ENCODE measurements at places on chromosomes 3 and 15.

DNA sequence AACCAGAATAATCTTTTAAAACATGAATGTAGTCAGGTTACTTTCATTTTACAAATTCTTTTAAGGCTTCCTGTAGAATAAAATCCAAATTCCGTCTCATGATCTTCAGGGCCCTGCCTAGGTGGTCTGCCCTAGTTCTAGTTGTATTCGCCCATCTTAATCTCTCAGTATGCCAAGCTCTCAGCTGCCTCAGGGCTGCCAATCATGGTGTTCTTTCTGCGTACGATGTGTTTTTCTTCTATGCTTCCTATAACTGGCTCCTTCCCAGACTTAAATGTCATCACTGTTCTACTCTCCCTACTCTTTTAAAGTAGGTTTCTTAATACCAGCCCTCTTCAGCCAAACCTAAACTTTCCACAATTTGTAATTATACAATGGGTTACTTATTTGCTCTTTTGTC, 107.4 kb downstream of the GREM1 start:
- no peak for DNase-seq

DNA sequence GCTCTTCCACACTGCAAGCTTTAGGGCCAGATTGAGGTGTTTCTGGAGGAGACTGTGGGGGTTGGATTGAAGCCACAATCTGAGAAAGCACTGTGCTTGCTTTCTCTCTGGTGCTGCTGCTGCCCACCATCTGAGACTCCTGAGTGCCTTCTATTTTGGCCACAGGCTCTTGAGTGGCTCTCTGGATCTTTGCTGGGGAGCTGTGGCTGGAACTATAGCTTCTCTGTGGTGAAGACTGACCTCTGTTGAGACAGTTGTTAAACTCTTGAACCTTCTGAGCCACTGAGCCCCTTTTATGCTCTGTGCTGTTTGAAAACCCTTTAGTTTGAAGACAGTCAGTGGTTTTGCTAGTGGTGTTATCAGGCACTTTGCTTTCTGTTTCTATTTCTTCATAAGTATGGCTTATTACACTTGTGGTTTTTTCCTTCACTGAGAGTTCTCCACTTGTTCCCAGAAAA, 108.7 kb upstream of the TSPAN3 start:
- peak; percentile 20 for DNase-seq

GRCh38 chr3:98589331-98590036, 3.9 kb downstream of the CPOX start:
- no peak for DNase-seq

DNA sequence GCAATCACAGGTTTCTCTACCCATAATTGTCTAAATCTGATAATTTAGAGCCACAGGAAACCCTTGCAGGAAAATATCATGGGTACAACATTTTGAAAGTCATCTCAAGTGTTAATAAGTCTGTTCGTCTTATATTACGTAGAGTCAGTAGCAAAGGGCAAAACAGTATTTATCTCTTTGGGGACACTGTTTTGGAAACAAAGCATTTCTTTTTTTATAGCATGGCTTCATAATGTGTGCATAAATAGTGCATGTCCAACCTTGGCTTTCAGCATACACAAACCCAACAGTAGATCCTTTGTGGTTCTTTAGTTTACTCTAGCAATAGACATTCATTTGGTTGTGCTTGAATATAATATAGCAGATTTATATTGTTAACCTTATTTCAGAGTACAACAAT, 24.0 kb downstream of the ST3GAL6 start:
- DNase-seq: no peak

- no peak for DNase-seq
These were observed 24.8 kb downstream of the CCDC80 start for GRCh38 chr3:112615989-112616731.

- DNase-seq: no peak
These were observed 535.1 kb upstream of the CCDC54 start for GRCh38 chr3:106842151-106842550.

DNA sequence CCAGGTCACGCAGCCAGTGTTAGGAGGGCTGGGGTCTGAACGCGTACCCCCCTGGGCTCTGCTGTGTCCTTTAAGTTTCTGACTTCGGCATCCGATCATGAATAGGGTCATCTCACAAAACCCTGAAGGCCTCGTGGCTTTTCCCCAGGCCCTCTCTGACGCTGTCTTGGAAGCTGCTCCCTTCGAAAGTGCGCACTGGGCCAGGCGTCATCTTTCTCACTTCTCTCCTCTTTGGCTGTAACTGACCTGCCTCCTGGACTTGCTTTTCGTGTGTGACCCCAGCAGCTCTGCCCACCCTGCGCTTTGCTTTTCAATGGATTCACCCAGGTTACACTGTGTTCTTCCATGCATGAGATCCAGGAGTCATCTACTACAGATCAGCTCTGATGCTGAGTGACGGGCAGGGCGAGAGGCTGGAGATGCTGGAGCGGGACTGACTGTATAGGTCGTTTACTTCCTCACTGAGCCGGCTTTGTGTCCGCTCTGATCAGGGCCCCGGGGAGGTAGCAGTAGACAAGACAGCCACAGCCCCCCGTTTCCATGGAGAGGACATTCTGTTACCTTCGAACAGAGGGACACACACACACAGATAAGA, 45.0 kb upstream of the PCSK6 start:
- DNase-seq: no peak

- no peak for DNase-seq
These were observed 159.4 kb downstream of the PCCB start for GRCh38 chr3:136409549-136409948.

- DNase-seq: no peak
These were observed 47.9 kb downstream of the TNK2 start for GRCh38 chr3:195860456-195860855.

- no peak for DNase-seq
These were observed 42.5 kb downstream of the MCTP2 start for GRCh38 chr15:94273826-94274225.

DNA sequence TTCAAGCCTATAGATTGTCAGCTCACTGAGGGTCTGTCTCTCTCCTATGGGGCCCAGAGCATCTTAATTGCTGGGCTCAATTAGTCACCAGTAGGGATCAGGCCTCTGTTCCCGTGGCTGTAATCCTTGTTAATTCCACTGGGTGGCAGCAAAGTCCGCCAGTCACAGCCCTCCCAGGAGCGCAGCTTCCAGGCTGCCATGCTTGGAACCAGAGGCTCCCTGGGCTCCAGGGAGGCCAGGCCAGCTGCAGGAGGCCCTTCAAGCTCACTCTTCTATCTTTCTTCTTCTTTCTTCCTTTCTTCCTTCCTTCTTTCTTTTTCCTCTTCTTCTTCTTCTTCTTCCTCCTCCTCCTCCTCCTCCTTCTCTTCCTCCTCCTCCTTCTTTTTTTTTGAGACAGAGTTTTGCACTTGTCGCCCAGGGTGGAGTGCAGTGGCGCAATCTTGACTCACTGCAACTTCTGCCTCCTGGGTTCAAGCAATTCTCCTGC, 14.4 kb downstream of the RNU5B-1 start:
- DNase-seq: peak; percentile 84

DNA sequence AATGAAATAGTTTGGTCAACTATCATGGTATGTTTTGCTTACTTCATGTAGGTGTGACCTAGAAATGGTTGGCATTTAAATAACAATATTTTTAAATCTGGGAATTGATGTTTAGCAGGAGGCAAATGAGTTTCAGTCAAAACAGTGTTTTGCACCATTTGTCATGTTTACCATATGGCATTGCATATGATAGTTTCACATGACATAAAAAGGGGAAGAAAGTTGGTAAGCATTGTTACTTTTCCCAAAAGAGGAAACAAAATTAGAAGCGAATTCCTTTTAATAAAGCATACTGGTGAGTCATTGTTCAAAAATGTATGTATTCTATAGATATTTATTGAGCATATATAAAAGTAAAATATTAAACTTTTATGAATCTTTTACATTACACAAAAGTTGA, 2.3 kb downstream of the RNF13 start:
- no peak for DNase-seq

DNA sequence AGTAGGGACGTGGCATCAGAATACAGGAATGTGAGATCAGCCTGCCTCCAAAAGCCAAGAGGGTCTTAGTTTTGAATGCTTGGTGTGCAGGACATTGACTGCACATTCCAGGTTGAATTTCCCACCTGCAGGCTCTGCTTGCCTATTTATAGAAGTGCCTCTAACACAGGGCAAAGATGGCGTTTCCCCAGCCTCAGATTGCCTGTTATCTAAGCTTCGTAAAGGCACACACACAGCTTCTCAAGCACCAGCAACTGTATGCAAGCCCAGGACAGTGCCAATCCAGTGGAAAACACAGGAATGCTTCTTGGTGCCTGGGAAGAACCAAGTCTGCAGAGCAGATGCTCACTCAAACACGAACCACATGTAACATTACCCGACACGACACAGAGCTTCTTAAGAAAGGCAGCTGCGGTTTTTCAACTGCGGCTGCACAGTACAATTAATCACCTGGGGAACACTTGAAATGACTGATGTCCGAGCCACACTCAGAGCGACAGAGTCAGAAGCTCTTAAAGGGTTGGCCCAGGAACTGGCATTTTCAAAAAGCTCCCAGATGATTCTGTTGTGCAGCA, 90.0 kb upstream of the ANKRD34C start:
- no peak for DNase-seq

GRCh38 chr3:188266562-188267274, 112.8 kb downstream of the LPP start:
- DNase-seq: no peak

DNA sequence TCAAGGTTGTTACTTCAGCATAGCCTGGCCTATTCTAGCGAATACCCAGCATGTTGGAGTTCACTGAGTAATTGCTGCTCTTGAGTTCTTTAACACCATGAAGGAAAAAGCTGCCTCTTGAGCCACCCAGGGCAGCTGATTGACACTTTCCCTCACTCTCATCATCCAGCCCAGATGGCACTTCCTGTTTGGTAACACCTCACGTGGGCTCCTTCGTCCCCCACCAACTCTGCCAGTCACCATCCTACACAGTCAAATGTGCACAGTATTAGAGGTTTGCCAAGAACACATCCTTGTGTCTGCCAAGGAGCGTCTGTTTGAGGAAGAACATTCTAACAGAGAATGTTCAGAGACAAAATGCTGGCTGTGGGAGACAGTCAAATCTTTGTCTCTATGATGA, 266.3 kb downstream of the RPLP1 start:
- DNase-seq: peak; percentile 46

DNA sequence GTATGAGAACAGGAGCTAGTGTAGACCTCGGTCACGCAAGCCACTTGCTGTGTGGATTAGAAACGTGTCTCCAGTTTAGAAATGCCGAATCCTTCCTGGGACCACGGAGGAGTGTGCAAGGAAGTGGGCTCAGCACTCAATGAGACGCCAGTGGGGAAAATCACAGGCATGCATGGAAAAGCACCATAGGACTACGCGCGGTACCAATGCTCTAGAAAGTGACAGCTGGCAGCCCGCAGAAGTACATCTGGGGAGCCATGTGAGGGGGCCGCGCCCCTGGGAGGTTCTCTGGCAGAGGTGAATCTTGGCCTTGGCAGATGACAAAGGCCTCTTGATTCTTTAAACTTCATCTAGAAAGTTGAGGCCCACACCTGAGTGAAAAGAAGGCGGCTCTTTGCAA, 99.3 kb downstream of the LRRK1 start:
- no peak for DNase-seq

GRCh38 chr15:90648137-90649070, 68.7 kb upstream of the BLM start:
- peak; percentile 73 for DNase-seq

- DNase-seq: no peak
These were observed 71.3 kb upstream of the PHLDB2 start for GRCh38 chr3:111787556-111788463.

DNA sequence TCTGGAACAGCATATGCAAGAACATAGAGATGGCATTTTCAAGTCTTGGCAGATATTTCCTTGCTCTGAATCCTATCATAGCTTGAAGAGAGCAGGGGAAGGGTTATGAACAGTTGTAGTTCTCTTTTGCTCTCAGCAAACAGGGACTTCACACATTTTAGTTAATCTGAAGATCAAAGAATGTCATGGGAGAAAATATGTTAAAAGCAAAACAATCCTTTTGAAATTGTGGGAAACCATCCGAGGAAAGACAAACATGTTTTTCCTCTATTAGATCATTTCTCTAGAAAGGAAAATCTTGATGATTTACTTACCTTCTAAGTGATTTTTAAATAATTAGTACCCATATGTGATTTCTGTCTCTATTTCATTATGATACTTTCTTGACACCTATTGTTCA, 77.8 kb upstream of the DCBLD2 start:
- DNase-seq: no peak

DNA sequence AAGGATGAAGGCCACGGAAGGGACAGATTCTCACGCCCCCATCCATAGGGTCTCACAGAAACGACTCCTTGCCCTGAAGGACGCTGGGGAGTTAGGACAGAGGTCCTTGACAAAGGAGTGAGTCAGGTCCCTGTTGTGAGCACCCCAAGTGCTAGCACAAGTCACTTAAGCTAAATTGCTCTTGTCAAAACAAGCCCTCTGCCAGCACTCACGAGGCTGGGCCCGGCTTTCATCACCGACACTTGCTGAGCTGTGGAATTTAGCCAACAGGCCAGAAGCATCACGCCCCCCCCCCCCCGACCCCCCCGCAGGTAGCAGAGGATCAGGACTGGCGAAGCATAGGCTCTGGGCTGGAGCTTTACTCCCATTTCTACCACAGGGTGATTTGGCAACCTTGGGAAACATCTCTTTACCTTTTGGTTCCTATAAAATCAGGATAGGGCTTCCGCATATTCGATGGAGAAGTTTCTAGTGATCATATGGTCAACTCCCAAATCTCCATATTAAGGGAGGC, 75.4 kb downstream of the ADCY5 start:
- no peak for DNase-seq

DNA sequence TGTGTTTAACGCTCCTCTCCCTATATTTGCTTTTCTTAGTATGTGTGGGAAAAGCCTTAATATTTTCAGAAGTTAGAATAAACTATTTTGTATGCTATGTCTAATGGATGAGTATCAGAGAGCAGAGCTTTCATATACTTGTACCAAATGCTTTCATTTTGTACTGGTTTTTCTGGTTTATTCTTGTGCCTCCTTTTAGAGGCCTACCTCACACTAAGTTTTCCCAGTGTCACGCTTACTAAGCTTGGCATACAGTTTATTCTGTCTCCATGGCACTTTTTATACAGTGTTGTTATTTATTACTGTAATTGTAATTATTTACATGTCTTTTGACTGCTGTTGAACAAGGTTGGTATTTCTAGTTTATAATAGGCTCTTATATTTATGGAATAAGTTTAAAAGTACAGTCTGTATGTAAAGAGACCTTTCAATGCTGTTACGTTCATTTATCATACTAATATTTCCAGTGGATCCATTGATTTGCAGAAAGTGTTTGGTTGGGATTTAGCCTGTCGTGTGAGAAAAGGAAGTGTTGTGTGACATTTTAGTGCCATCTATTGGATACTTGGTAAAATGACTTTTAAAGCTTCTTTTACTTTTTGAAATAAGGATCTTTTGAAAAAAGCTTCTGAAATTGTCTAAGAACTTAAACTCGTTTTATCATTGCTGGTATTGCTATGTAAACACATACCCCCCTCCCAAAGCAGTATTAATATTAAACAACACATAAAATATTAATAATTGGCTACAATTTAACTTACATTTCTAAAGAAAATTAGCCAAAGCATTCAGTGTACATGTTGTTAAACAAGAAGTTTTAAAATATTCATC, 5.2 kb upstream of the EBLN2 start:
- peak; percentile 35 for DNase-seq

GRCh38 chr3:172156586-172156955, 117.2 kb downstream of the FNDC3B start:
- DNase-seq: no peak

GRCh38 chr15:75069301-75069925, 46.0 kb downstream of the PPCDC start:
- peak; percentile 17 for DNase-seq

- no peak for DNase-seq
These were observed 172.5 kb downstream of the MTHFS start for GRCh38 chr15:79724312-79724711.
